Myocyte (in vitro differentiated cells): ENCODE measurements at places on chromosomes 4 and X. TPM values are rescaled to one million over a fixed set of nuclear protein-coding genes. Genes with fewer than 3 reads are reported as not detected.

PNMA3 gene
- total RNA-seq, result 0.19 TPM in 1 of 2 replicates, not detected in the other

FABP2 gene
- not detected in 2 replicates for total RNA-seq

DNA sequence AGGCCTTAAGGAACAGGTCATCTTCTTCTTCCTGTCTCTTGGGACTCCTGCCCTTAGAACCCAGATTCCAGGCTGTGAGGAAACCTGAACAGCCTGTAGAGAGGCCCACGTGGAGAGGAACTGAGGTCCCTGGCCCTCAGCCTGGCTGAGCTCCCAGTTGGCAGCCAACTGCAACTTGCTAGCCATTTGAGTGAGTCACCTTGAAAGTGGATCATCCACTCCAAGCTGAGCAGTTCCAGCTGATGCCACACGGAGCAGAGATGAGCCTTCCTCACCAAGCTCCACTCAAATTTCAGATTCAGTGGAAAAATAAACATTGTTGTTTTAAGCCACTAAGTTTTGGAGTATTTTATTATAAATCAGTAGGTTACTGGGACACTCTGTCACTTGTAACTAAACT, 392.5 kb downstream of the BCOR start:
- DNase-seq, result peak; percentile 83

GRCh38 chr4:146545102-146545501, 23.4 kb upstream of the SLC10A7 start:
- DNase-seq, result peak; percentile 43

CLCN5 gene
- total RNA-seq, result 41.9 and 55.1 TPM in 2 replicates

TSPAN5 gene
- total RNA-seq, result 14.1 and 19.7 TPM in 2 replicates

YY2 gene
- 0.37 and 0.68 TPM in 2 replicates for total RNA-seq

- DNase-seq, result no peak
Measured at GRCh38 chr4:136302566-136302965, 1229.7 kb downstream of the PCDH18 start.

DNA sequence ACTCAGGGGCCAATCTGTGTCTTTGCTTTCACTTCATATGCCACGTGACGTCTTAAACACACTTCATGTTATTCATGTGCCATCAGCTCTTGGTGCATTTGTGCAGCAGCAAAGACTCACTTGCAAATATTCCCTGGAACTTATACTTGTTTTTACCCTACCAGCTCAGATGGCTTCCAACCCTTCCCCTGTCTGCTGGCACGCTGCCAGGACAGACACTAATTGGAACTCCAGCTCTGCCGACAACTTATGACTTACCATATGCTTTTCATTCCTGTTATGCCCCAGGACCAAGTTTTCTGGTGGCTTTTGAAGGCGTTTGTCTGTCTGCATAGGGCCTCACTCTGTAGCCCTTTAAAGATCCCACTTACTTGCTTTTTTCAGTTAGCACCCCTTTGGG, 261.7 kb upstream of the GNPDA2 start:
- no peak for DNase-seq

DNA sequence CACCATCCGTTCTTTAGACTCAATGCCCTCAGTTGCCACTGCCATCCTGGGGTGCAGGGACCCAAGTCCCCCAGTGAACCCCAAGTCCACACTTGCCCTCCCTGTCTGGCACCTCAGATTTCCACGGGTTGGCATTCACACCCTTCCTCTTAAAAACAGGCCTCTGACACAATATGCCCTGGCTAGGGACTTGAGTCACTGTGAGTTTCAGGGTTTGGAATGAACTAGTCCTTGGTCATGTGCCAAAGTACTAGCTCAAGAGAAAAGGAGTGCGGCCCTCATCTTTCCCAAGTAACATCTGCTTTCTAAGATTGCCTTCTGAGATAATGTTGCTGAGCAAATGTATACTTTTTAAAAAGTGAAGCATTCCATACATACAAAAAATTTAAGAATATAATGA, 134.0 kb downstream of the MID1 start:
- peak; percentile 52 for DNase-seq

DNA sequence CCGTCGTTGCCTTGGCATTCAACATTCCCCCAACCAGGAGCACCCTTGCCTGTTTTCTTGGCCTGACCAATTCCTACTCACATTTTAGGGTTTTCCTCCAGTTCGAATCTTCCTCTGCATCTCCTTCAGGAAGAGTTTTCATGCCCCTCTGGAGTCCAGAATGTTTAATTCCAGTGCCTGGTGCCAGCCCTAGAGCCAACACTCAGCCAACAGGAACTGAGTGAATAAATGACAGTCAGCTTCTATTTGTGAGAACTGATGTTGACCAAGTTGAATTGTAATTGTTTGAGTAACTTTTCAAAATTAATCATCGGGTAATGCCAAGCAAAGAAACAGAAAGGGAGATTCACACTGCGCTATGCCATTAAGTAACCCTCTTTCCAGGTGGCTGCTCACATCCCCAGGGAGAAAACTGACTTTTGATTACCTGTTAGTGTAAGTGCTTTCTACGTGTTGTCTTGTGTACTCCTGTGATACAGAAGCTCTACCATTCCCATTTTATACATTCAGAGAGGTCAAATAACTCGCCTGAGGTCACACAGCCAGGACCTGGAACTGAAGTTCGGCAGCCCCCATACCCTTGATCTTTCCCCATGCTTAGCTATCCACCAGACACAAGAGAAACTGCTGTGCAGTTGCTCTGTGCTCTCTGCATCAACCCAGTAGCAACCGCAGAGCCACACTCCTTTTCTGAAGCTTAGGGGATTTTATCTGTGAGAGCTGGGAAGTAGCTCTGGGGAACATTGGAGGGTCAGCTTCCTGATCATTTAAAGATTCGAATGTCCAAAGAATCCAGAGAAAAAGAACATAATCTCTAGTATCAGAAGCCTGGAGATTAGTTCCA, 19.0 kb upstream of the SLC2A9 start:
- DNase-seq, result no peak

SASH3 gene
- total RNA-seq, result not detected in 2 replicates
